ENCODE measurements at places on chromosomes 5 and 9.

DNA sequence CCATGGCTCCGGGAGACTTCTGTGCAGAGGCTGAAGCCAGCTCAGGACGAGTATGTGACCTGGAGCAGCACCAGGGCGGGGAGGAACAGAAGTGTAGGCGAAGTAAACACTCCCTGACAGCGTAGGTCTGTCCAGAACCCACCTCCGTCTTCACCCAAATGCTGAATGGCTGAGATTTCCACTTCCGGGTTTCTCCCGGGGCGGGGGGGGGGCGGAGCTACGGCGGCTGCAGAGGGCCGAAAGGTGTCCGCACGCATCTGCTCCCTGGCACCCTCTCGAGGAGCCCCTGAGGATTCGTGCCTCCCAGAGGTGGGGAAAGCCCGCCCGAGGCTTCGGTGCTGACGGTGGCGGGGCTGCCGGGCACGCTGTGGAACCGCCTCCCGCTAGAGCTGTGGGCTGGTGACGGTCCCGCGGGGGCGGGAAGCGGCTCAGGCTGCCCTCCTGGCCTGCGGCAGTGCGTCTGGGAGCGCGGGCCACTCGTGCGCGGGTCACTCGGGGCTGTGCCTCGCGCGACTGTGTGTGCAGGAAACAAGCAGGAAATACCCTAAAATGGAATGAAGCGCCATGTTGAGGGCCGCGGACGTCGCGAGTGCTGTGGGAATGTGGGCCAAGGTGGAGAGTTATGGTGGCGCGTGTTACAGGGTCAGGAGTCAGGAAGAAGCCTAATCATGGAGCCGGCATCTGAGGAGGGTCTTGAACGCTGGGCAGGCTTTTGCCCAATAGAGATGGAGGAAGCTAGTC lies 1425.4 kb downstream of the FOXD4L5 start:
- no peak overlapping the region for H3K27ac ChIP-seq
- H3K27me3 ChIP-seq: no peaks in the 10 kb centered on the region
- peak overlapping the region; percentile 50 for H3K4me3 ChIP-seq

- no peak for DNase-seq
- no peak overlapping the region for H3K4me3 ChIP-seq
- H3K4me1 ChIP-seq: no peaks in the 10 kb centered on the region
- H3K27me3 ChIP-seq: no peaks in the 10 kb centered on the region
- H3K27ac ChIP-seq: no peak overlapping the region
Observed at GRCh38 chr5:154421868-154422267, 23.9 kb upstream of the SAP30L start.

DNA sequence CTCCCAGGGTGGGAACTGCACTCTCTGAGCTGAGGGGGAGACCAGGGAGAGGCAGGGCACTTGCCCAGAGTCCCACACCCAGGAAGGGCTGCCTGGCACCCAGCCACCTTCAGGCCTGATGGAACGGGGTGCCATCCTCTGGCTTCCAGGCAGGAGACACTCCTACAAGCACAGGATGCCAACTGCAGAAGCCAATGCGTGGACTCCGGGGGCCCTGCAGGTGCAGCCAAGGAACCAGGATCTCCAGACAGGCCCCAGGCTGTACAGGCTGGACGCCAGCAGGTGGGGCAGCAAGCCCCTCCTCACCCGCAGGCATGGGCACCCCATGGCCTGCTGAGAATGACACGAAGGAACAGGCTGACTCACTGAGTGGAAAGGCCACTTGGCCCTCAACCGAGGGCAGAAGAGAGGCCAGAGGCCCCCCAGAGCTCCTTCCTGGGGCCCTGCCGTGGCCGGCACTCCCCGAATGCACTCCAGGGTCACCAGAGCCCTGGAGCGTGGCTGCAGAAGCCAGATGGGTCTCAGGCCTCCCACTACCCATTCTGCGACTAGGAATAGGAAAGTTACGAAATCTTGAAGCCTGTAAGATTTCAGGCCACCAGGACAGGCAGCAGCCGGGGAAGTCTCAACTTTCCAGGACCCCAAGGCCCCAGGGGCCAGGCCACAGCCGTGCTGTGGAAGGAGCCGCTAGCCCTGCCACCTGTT lies 15.7 kb downstream of the NACC2 start:
- H3K27me3 ChIP-seq: no peaks in the 10 kb centered on the region
- DNase-seq: no peak
- H3K4me1 ChIP-seq: peaks cover 10% of the 10 kb centered on the region
- H3K27ac ChIP-seq: no peak overlapping the region
- H3K36me3 ChIP-seq: no peaks in the 10 kb centered on the region

DNA sequence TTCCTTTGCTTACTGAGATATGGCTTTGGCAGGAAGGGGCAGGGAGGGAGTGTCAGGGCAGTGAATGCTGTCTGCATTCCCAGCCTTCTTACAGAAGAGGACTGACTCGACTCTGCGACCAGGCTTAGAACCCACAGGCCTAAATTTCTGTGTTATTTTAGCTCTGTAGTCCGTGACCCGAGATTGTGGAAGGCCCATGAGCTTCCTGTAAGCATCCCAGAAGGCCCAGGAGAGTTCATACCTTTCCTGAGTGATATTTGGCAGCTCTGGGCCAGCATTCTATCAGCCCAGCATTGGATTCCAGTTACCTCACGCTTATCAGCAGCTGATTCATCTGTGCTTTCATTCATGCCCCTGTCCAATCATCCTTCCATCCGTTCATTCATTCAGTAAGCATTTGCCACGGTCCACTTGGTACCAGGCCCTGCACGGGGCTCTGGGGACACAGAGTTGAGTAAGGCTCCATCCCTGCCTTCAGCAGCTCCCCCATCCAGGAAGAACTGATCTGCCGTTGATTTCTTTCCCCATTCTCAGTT lies 28.2 kb upstream of the RPL26L1 start:
- no peak for DNase-seq
- no peaks in the 10 kb centered on the region for H3K27me3 ChIP-seq

DNA sequence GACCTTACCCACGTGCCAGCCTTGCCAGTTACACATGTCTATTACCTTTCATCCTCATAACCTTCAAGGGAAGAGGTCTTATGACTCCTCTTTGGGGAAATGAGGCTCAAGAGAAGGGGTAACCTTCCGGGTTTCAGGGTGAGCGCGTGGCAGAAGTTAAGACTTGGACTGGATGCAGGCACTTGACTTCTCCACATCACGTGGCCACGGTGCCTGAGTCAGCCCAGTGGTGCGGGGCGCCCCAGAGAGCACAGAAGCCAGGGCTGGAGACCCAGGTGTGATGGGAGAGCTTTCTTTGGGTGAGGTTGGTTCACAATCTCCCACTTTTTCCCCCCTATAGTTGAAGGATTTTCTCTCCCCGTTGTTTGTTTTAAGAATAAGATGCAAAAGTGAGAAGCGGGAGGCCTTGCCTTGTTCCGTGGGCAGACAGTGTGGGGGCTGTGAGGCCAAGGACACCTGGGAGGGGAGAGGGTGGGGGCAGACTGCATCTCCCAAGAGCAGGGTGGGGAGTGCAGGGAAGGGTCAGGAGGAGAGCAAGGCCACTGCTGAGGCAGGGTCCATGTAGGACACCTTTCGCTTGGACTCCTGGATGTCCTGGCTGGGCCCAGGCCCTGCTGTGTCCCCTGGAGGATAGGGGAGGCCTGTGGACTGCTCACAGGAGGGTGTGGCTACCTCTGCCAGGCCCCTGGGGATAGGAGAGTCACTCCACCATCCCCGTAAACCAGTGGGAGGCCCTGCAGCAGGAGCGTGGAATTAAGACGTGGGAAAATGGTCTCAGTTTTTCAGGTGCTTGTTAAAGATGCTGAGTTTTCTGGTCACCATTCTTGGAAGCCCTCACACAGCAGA lies 90.0 kb upstream of the CTSL start:
- H3K27ac ChIP-seq: no peak overlapping the region
- DNase-seq: no peak
- H3K36me3 ChIP-seq: no peaks in the 10 kb centered on the region
- no peak overlapping the region for H3K4me3 ChIP-seq

GRCh38 chr9:37062336-37062735 lies 28.3 kb upstream of the PAX5 start:
- no peak overlapping the region for H3K27ac ChIP-seq
- no peak for DNase-seq
- no peak overlapping the region for H3K4me3 ChIP-seq
- H3K27me3 ChIP-seq: no peaks in the 10 kb centered on the region

DNA sequence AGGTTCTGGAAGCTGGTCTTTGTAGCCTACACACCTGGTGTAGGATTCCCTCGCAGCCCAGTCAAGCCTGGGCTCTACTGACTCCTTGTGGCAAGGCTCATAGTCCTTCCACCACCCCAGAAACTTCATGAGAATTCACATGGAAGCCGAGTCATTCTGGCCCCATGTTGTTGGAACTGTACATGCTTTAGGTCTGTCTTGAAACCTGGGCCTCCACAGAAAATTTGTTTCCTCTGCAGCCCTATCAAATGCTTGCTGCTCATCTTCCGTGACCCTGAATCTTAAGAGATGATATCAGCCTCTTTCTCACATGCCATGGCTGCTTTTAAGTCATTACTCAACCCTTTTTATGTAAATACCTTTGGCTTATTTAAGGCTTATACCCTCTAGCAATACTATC lies 113.4 kb upstream of the GRHPR start:
- no peaks in the 10 kb centered on the region for H3K4me1 ChIP-seq
- no peaks in the 10 kb centered on the region for H3K36me3 ChIP-seq
- no peak overlapping the region for H3K27ac ChIP-seq
- no peak for DNase-seq
- H3K27me3 ChIP-seq: no peaks in the 10 kb centered on the region

DNA sequence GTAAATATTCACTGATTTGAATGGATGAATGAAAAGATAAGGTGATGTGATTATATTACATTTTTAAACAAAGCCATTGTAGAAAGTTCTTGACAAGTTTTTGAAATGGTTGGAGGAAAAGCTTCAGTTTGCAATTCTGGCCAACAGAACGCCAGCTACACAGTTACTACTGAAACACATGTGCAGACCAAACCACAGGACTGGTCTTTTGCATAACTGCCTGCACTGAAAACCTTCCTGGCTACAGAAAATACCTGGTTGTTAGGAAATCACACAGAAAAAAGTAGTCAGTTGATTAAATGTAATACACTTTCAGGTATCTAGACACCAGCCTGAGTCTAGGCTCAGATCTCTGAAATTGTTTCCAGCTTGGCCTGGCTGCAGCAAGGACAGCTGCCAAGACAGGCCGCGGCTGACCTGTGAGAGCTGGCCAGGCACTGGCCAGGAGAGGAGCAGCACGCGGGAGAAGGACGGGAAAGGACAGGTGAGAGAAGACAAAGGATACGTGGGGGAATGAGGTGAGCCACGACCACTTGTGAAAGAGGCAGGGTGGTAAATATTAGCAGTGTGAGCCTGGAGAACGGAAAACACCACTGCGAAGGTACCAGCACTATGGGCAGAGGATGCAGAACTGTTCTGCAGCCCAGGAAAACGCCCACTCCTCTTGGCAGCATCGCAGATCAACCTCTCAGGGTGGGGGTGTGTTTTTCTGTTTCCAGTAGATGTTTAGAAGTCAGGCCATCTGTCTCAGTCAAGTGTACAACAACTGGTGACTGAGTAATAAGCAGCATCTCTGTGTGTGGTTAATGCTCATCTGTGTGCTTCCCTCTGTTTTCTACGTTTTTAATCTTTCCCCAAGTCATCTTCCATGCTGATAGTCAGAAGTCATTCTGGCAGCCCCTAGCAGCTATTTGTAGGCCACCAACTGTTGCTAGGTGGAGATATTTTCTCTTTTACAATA lies 137.4 kb downstream of the SCAMP1 start:
- no peaks in the 10 kb centered on the region for H3K36me3 ChIP-seq
- no peak for DNase-seq
- H3K4me1 ChIP-seq: peaks cover 23% of the 10 kb centered on the region
- H3K4me3 ChIP-seq: no peak overlapping the region

DNA sequence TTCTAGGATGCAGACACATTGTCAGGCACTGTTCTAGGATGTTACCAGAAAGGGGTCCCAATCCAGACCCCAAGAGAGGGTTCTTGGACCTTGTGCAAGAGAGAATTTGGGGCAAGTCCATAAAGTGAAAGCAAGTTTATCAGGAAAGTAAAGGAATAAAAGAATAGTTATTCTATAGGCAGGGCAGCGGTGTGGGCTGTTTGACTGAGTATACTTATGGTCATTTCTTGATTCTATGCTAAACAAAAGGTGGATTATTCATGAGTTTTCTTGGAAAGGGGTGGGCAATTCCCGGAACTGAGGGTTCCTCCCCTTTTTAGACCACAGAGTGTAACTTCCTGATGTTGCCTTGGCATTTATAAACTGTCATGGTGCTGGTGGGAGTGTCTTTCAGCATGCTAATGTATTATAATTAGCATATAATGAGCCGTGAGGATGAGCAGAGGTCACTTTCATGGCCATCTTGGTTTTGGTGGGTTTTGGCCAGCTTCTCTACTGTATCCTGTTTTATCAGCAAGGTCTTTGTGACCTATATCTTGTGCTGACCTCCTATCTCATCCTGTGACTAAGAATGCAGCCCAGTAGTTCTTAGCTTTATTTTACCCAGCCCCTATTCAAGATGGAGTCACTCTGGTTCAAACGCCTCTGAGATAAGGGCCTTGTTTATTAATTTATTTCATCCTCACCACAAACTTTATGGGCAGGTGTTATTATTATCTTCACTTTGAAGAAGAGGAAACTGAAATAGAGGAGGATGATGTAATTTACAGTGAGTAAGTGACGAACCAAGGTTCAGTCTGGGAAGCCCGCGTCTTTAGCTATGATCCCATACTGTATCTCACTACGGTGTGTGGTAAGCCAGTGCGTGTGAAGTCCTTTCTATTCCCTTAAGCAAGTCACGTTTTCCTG lies 186.0 kb upstream of the KLF4 start:
- H3K4me1 ChIP-seq: no peaks in the 10 kb centered on the region
- no peak overlapping the region for H3K27ac ChIP-seq
- H3K36me3 ChIP-seq: no peaks in the 10 kb centered on the region
- no peak overlapping the region for H3K4me3 ChIP-seq
- no peak for DNase-seq
- no peaks in the 10 kb centered on the region for H3K27me3 ChIP-seq

GRCh38 chr9:95048225-95049087 lies 269.1 kb downstream of the FANCC start:
- H3K36me3 ChIP-seq: no peaks in the 10 kb centered on the region
- H3K4me1 ChIP-seq: no peaks in the 10 kb centered on the region
- DNase-seq: no peak
- peak overlapping the region; percentile 53 for H3K4me3 ChIP-seq
- H3K27me3 ChIP-seq: no peaks in the 10 kb centered on the region

DNA sequence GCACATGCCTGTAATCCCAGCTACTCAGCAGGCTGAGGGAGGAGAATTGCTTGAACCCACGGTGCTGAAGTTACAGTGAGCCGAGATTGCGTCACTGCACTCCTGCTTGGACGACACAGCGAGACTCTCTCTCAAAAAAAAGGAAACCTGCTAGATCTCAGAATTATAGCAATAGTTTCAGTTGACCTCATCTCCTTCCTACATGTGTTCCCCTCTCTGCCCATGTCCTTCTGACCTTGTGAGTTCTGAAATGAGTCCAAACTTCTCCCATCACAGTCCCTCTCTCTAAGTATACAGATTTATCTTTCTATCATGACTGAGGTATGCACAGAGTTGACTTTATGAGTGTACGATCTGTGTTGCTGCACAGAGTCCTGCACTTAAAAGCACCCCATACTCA lies 44.6 kb upstream of the SHOC1 start:
- peak overlapping the region; percentile 53 for H3K27ac ChIP-seq
- H3K4me3 ChIP-seq: no peak overlapping the region

DNA sequence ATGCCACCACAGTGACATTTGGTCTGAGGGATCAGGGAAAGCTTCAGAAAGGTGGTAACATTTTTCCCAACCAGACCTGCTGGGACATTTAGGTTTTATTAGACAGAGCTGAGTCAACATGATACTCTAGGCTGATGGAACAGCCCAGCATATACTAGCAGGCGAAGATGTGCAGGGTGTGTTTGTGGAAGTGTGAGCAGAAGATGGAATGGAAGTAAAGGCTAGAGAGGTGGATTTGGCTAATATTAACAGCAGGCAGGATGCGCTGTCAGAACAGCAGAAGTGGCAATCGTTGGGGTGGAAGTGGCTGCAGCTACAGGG lies 340.6 kb downstream of the ASTN2 start:
- H3K4me3 ChIP-seq: no peak overlapping the region
- no peaks in the 10 kb centered on the region for H3K36me3 ChIP-seq
- no peak for DNase-seq
- H3K4me1 ChIP-seq: no peaks in the 10 kb centered on the region
- no peaks in the 10 kb centered on the region for H3K27me3 ChIP-seq
- H3K27ac ChIP-seq: no peak overlapping the region

Data from breast epithelium (tissue), 4 donors.